ENCODE measurements at places on chromosomes 7 and 10.

DNA sequence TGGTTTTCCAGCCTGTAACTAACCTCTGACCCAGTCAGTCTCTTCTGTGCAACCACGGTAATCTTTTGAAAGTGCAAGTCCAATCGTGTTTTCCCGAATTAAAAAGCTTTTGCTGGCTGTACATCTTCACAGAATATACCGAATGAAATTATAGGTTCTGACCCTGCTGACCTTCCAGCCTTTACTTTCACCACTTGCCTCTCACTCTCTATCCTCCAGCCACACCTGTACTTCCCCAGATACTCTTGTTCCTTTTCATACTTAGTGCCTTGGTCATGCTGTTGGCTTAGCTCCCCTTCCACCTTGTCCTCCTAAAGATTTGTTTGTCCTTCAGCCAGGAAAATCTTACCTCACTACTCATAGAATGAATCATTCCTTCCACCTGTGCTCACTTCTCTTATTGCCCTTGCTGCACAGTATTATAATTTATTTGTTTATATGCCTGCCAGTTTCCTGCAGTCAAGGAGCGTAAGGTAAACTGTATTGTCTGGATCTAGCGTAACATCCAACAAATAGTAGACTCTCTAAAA is 2.3 kb upstream of the PNPLA8 start:
- no peak for DNase-seq

- no peak for DNase-seq
Measured at GRCh38 chr7:47420122-47420780, 161.7 kb downstream of the TNS3 start.

DNA sequence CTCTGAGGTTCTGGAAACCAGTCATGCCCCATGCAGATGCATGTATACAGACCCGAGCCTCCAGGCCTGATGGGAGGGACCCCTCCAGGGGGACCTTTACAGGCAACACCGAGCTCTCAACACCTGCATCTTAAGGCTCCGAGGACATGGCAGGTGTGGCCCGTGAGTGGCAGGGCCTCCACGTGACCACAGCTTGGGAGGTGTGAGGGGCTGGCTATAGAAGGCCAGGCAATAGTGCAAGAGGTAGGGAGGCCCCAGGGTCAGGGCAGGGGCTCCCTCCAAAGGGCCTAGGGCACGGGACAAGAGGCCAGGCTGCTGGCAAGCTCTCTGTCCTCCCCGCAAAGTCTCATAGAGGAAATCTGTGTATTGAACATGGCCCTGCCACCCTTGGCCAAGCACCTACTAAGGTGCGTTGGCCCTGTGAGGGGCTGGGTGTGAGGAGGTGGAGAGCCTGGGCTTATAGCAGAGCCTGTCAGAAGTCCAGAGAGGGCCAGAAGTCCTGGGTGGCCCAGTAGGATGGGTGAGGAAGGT is 134.2 kb downstream of the PTPN20 start:
- DNase-seq, result peak; percentile 49

DNA sequence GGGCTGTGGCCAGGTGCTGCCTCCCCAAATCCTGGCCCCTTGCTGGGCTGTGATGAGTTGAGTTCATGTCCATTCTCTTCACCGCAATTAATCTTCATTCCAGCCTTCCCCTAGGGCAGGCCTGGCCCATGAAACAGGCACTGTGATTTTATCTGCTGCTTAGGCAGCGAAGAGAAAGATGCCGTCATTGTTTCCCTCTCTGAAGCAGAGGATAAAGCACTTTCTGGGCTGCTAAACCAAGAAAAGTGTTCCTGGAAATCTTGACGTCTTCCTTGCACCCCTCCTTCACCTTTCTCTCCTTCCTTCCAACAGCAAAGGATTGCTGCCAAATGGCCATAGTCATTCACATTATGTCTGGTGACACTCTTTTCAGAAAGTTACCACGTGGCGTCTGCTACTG is 265.9 kb downstream of the ZEB1 start:
- no peak for DNase-seq

DNA sequence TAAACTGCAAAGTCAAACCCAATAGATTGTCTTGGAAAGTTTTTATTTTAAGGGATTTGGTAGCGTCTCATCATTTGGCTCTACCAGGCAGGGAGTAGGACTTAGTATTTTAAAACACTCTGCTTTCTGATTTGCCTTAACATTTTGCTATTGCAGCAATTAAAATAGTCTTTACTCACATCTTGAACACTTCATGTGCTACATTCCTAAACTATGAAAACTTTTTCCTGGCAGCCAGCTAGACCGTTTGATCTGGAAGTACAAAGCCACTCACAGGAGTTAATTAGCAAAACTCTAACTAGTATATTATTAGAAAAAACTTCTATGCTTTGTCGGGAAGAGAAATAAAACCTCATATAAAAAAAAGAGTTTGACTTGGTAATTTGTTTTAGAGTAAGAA is 111.4 kb downstream of the TFPI2 start:
- DNase-seq, result no peak

DNA sequence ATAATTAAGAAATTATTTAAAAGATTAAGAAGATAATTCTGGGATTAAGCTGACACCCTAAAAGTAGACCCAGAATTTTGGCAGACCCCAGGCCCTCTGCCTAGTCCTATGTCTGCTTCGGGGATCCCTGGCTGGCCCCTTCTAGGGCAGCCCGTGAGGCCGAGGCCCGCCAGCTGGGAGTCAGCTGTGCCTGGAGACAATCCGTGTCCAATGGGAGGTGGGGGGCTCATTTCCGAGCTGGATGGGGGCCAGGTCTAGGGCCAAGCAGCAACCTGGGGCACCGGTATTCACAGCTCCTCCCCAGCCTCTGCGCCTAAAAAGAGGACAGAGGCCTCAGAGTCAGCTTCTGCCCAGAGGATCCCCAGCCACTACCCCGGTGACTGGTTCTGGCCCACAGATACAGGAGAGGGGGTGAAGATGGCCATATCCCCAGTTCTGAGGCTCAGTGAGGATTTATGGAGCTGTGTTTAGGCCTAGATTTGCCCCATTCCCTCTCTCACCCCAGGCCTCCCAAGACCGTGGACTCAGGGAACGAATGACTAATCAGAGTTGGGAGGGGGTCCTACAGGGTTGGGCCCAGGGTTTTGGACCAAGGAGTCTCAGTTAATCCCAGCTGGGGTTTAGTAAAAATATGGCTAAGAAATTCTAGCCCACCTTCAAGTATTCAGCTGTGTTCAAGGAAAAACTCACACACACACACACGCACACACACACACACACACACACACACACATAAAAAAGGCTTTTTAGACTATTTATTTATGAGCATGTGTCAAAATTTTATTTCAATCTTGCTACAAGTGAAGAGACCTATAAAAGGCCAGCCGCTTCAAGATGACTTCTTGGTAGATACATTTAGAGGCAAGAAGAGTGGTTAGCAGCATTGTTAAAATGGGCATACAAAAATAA is 37.4 kb upstream of the LBX1 start:
- no peak for DNase-seq

DNA sequence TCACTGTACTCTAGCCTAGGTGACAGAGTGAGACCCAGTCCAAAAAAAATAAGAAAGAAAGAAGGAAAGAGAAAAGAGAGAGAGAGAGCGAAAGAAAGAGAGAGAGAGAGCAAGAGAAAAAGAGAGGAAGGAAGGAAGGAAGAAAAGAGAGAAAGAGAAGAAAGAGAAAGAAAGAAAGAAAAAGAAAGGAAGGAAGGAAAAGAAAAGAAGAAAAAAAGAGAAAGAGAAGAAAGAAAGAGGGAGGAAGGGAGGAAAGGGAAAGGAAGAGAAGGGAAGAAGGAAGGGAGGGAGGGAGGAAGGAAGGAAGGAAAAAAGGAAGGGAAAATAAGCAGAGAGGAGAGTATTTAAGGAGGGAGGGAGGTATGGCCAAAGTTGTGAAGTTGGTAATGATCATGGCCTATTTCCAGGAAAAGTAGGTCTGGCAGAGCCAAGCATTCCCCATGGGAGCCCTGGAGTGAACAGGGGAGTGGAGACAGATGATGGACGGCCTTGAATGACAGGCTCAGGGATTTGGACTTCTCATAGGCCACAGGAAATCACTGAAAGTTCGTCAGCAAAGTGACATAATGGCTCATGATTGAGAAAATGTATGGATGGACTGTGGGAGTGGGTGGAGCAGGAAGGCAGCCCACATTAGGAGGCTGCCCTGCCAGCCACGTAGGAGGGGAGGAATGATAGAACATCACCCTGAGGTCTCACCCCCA is 44.8 kb upstream of the CUX1 start:
- DNase-seq, result no peak

DNA sequence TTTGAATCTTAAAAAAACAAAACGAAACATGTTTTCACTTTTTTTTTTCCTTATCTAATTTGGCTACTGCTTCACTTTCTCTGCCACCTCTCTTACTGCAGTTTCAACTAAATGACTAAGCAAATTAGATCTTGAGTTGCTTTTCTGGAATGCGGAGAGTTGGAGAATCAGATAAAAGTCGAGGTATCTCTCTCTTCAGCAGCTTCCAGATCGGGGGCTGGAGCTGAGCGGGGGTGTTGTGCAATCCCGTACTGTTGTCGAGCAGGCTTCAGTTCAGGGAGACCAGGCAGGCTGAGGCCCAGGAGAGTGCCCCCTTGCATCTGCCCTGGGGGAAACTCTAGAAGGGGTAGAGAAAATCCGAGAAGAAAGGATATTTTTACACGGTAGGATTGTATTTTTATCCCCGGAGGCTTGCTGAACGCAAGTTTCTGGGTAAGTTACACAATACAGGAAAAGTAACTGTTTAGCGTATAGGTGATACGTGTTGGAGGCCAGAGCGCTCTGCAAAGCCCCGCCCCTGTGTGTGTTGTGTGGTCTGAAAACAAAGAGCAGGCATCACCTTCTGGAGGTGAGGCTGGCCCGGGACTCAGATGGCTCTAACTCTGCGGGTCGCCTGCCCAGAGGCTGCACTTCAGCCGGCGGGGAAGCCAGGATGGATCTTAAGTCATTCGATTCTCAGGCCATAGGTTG is 116.6 kb downstream of the KLF6 start:
- peak; percentile 88 for DNase-seq

GRCh38 chr10:62589689-62590088 is 214.8 kb upstream of the ADO start:
- no peak for DNase-seq

DNA sequence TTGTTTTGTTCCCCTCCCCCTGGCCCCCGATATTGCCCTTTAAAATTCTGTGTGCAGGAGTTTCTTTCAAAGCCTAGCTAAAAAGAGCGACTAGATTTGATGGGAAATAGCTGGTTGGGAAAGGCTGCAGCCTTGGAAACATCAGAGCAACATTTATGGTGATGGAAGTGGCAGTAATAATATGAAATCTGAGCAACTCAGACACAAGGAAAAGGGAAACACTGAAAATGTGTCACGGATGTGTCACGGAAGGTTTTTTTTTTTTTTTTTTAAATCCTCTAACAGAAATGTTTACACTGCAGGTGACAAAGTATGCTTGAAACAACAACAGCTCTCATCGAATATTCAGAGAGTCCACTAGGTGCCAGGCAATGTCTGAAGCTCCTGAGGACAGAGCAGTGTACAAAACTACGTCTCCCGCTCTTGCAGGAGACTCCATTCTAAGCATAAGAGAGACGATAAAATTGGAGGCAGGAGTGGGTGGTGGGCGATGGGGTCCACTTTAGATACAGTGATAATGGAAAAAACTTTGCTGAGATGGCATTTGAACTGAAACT is 143.0 kb downstream of the RSU1 start:
- no peak for DNase-seq

DNA sequence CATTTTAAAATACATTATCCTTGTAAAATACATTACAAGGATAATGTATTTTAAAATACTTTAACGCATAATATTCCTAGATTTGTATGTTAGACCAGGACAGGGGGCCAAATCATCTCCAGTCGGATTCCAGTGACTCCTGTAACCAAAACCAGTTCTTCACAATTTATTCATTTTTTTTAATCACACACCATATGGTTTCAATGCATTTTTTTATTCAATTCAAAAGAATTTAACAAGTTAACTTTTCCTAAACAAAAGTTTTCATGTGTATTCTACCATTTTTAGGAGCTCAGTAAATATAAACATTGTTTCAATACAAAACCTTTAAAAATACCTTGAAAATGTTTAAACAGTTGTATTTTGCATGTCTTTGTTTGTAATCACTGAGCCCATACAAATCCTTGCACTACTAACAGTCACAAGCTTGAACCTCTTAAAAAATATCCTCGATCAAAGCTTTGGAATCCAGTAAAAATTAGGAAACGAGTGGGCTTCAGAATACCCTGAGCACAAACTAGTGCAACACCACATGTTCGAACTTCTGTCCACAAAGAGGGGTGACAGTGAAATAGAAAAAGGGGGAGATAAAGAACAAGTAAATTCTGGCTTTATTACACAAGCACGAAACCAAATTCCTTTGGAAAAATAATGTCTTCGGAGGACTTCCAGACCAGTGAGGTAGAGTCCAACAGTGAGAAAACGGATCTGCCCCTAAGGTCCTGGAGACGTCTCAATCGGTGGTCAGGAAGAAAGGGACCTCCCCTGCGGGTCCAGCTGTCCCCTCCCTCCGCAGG is 1.6 kb downstream of the CCDC71L start:
- DNase-seq, result no peak

GRCh38 chr10:42962902-42963231 is 114.0 kb upstream of the RET start:
- DNase-seq, result no peak

DNA sequence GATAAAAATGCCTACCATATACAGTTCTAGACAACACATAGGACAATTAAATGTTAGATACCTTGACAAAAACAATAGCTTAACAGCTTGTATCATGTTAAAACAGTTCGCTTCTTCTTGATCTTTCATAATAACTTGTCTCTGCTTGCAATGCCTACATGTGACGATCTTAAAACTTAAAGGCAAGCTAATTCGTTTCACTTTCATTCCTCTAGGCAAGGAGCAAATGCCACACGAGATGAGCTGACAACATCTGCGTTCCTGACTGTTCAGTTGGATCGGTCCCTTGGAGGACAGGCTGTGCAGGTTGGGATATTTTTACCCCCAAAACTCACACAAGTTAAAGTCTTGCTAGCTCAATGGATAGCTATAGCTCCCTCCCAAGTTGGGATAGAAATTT is 51.6 kb upstream of the ARL4A start:
- DNase-seq, result no peak

DNA sequence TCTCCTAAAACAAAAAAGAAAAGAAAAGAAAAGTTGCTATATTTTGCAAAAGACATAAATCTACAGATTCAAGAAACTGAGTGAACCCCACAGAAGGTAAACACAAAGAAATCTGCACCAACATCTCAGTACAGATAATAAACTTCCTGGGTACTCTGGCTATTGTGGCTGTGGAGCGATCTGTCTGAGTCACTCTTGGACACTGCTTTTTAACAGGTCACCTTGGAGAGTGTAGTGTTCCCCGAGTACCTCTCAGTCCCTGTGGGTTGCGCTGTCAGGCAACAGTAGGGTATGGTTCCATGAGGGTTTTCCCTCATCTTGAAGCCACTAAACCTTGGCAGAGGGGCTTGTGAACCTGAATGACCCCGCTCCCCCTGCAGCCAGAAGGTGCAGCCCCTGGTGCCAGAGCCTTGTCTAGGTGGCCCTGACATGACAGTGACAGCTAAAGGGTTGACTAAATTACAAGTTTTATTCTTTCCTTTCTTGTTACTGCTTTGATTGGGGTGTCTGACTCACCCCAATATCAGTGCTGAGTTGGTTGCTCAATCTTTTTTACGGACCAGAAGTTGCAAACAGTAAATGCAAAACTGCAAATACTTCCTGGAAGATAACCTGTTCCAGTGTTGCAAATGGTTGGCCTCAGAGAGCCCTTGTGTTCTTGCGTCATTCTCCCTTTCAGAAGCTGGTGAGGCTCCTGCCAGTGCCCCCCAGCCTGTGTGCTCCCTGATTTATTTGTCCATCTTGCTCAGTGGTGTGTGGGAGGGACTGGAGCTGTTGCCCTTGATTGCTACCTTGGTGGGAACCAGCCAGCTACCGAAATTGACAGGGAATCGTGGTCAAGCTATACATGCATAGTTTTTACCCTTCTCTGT is 30.6 kb downstream of the POR start:
- DNase-seq, result no peak

- DNase-seq, result no peak
Measured at GRCh38 chr10:18666810-18667209, 7.6 kb downstream of the ARL5B start.
